ENCODE measurements at places on chromosomes 7 and 10.
A peak's percentile ranks its signal among the peaks of the same experiment; 100 is the strongest.

- DNase-seq = no peak
Observed at GRCh38 chr10:16792675-16793074, 24.5 kb downstream of the RSU1 start.

- DNase-seq = no peak
Observed at GRCh38 chr10:17335065-17335464, 107.0 kb downstream of the VIM start.

DNA sequence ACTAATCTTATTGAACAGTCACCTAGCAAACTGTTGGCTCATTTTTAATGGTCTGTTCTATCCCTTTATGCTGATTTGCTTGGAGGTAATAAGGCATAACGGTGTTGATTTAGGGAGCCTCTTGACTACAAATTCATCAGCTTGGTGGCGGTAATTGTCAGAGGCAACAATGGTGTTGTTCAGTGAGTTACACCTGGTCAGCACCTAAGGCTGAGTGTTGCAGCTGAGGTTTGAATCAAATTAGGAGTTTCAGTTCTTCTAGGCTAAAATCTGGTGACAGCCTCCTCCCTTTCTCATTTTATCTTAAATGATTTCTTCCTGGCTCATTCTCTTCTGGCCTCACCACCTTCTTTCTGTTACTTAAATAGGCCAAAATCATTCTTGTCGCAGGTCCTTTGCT is 42.3 kb upstream of the SP8 start:
- no peak for DNase-seq

- no peak for DNase-seq
Observed at GRCh38 chr10:78623578-78624215, 445.1 kb upstream of the ZMIZ1 start.

GRCh38 chr10:130400890-130401289 is 264.7 kb downstream of the GLRX3 start:
- DNase-seq = no peak

- DNase-seq = no peak
Observed at GRCh38 chr7:29924006-29924405, 65.6 kb downstream of the SCRN1 start.

DNA sequence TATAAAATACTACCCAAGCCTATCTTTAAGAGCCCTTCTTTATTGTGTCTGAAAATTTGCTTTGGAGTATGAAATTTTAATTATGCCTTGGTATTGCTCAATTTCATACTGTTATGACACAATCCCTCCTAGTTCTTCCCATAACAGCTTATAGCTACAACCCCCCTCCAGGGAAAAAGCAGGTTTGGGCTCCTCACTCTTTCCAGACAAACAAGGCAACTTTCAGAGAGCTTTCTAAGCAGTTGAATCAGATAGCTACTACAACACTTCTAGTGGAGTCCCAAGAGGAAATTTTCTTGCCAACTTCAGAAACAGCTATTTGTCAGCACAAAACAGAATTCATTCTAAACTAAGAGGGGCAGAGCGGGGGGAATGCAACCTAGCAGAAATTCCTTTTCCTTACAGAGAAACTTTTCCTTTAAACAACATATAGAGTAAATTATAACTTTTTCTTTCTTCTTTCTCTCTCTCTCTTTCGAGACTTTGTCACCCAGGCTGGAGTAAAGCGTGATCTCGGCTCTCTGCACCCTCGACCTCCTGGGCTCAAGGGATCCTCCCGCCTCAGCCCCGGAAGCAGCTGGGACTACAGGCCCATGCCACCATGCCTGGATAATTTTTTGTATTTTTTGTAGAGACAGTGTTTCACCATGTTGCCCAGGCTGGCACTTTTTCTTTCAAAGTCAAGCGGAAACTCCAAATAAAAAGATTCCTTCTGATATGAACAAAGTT is 26.0 kb upstream of the JMJD1C start:
- DNase-seq = no peak

- DNase-seq = peak; percentile 25
Observed at GRCh38 chr10:28722065-28722803, 44.9 kb downstream of the BAMBI start.

DNA sequence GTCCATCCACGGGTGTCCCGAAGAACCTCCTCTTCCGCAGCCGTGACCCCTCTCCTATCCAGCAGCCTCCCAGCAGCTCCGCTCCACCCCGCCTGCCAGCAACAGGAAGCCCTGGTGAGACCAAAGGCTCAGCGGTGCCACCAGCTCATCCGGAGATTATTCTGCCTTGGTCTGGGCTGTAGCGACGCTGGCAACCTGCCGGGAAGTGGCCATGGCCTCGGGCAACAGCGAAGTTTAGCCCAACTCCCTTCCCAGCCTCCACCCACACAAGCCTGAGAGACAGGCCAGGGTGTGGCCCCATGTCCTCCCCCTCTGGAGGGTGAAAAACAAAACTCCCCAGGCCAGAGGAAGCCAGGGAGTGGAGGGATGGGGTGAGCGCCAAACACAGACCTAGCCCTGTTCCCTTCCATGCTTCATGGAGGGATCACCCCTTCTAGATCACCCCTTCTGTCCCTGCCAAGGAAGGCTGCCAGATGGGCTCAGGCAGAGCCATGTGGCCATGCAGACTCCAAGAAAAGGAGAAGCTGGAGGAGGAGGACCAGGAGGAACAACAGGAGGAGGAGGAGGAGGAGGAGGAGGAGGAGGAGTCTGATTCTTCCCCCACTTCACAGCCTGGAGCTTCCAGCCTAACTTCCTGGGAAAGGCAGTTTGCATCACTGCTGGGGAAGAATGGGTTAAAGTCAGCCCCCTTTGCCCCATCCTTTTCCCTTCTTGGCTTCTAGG is 918 bp downstream of the CALHM2 start:
- peak; percentile 54 for DNase-seq

DNA sequence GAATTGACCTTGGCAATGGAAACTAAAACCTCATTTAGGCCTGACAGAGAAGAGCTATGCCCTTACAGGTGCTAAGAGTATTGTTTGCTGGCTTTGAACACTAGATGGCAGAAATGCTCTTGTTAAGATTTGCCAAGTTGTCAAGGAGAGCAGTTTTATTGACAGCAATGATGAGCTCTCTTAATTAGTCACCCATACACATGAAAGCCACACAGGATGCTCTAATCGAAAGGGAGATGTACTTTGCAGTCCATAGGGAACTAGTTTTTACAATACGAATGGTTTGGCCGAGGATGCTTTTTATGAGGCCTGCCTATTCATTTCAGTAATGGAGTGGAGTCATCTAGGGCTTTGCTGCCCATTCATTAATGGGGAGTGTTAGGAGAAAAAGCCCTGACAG is 45.4 kb upstream of the MBL2 start:
- peak; percentile 12 for DNase-seq

- no peak for DNase-seq
Observed at GRCh38 chr7:137757146-137757925, 89.4 kb downstream of the DGKI start.

DNA sequence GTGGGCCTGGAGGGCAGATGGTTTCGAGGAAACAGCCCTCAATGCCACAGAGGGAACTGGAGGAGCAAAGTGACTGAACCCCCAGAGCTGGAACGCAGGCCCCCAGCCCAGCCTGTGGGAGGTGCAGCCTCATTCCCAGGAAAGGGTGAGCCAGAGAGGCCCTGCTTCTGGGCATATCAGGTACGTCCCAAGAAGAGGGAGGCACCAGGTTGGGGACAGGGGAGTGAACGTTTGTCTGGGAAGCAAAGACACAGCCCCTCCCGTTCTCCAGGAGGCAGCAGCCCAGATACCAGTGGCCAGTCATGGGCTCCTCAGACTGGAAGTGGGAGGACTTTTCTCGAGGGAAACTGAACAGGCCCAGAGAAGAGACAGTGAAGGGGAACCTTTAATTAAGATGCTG is 74.3 kb upstream of the RET start:
- no peak for DNase-seq

GRCh38 chr10:49398000-49398861 is 2.3 kb upstream of the DRGX start:
- peak; percentile 29 for DNase-seq

DNA sequence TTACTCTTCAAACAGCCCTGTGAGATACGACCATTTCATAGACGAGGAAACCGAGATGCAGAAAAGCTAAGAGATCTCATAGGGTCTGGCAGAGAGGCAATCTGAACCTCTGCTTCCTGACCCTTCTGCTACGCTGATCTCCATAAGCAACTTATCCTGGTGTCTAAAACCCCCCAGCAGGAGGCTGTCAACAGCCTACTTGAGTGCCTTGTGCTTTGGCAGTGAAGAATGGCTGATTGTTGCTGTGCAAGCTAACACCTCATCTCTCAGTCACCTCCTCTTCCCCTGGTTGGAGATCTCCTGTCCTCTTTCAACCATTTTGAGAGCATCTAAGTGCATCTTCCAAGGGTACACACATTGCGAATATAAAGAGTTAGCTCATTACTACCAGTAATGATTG is 86.2 kb downstream of the AOAH start:
- no peak for DNase-seq

DNA sequence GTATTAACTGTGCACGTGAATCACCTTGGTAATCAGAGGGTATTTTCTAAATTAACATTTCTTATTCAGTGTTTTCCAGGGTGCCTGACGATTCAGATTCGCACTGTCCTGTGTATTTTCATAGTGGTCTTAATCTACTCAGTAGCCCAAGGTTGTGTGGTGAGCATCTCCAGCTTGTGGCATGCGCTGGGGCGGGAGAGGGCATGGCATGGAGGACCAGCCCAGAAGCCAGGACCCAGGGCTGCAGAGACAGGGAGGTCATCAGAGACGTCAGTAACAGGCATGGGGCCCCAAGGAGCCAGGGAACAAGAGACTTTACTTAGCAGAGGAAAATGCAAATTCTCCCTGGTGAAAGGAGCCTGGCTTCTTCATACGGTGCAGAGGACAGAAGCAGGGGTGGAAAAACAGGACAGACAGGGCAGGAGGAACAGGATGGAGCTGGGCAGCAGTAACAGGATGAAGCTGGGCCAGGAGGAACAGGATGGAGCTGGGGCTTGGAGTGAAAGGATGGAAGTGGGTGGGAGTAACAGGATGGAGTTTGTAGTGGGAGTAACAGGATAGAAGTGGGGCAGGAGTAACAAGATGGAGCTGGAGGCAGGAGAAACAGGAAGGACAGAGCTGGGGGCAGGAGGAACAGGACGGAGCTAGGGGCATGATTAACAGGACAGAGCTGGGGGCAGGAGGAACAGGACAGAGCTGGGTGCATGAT is 110.9 kb downstream of the ADCY1 start:
- no peak for DNase-seq

- DNase-seq = no peak
Observed at GRCh38 chr10:113221756-113222168, 271.7 kb downstream of the TCF7L2 start.

DNA sequence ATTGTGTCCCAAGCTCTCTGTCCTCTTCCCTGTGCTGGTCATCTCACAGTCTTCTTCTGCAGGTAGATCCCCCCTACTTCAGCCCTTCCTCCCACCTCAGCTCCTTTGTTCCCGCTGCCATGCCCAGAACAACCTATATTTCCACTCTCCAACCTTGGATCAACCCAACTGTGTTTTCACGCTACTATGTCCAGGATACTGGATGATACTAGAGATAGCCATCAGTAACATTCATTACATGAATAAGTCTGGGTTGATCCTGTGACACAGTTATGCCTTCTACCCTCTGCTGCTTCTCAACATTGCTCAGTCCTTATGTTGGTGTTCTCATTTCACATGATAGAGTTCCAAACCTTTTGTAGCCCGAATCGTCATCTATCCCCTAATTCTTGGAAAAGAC is 286.4 kb downstream of the ZEB1 start:
- no peak for DNase-seq

DNA sequence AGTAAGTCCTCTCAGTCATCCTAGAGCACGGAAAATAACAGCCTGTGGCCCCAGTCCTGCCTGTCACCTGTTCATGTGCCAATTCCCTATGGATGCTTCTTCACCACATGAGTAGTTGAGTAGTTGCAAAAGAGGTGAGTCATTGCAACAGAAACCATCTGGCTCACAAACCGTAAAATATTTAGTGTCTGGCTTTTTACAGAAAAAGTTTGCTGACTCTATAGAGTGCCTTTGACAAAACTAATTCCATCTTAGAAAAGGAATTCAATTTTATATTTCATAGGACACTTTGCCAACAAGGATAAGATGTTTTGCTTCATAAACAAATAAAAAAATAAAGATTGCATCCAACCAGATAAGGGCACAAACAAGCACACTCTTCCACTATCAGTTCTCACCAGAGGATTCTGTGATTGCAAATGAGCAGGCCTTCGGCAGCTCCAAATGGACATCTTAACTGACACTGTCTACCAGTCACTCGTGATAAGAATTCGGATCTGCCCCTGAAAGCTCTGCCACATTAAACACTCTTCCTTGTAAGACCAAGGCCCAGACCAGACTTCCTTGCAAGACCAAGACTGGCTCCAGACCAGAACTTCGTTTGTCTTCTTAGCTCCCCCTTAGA is 242.7 kb upstream of the SEMA3C start:
- DNase-seq = peak; percentile 28

DNA sequence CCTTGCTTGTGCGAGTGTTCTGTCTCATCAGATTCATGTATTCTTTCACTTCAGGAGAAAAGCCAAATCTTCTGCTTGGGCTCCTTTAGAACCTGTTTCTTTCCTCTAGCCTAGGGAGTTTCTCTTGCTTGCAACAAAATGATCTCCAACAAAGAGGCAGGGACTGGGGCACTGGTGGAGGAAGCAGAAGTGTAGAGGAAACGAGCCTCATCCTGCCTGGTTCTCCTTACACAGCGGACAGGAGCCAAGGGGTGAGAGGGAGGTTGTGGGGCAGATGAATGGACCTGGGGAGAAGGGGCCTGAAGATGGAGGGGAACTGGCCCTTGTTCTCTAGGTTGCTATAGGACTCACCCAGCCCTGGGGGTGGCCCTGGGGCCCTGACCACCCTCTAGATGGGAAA is 141.1 kb downstream of the PKD1L1 start:
- no peak for DNase-seq

DNA sequence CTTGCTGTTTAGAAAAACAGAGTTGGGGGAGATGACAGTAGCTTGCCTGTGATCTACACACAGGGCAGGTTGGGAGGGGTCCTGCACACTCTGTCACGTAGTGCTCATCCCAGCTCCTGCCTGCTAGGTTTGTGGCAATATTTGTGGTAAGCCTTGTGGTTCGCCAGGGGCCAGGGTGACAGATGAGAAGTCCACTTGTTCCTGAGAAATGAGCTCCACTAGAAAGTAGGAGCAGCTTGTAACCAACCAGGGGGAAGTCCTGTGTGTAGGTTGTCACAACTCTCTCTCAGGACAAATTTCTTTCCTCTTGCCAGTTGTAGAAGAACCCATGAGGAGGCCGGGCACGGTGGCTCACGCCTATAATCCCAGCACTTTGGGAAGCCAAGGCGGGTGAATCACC is 147.0 kb downstream of the TCF7L2 start:
- no peak for DNase-seq

DNA sequence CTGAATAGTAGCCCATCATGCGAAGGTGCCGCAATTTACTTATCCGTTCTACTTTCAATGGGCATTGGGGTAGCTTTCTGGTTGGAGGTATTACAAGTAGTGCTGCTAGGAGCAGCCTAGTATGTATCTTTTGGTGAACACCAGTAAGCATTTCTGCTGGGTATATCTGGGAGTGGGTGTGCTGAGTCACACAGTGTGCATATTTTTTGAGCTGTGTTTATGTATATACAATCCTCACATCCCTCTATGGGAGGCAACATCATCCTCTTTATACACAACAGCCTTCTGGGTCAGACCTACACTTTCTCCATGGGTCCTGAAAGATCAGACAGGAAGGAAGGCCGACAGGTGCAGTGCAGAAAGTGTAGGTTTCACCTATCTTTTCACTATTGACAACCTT is 36.3 kb downstream of the PYROXD2 start:
- no peak for DNase-seq
